IMR-90 (cell line): ENCODE measurements at places on chromosomes 1 and 21. TPM values are rescaled to one million over a fixed set of nuclear protein-coding genes. Genes with fewer than 3 reads are reported as not detected.

Gene TLCD4
- polyA plus RNA-seq = 0.16 and 0.22 TPM in 2 replicates

Gene GJB4
- polyA plus RNA-seq = not detected in 2 replicates

Gene TSSK3
- 0.24 and 0.96 TPM in 2 replicates for polyA plus RNA-seq

Gene TEKT2
- 0.14 TPM in 1 of 2 replicates, not detected in the other for polyA plus RNA-seq

Gene TMEM51
- polyA plus RNA-seq = 10.2 and 11.6 TPM in 2 replicates

Gene KRTAP10-4
- not detected in 2 replicates for polyA plus RNA-seq

GRCh38 chr1:37041483-37041882 is 7.2 kb upstream of the GRIK3 start:
- no peak for DNase-seq

- no peak for DNase-seq
Measured at GRCh38 chr1:99640672-99641071, 5.2 kb upstream of the PALMD start.

DNA sequence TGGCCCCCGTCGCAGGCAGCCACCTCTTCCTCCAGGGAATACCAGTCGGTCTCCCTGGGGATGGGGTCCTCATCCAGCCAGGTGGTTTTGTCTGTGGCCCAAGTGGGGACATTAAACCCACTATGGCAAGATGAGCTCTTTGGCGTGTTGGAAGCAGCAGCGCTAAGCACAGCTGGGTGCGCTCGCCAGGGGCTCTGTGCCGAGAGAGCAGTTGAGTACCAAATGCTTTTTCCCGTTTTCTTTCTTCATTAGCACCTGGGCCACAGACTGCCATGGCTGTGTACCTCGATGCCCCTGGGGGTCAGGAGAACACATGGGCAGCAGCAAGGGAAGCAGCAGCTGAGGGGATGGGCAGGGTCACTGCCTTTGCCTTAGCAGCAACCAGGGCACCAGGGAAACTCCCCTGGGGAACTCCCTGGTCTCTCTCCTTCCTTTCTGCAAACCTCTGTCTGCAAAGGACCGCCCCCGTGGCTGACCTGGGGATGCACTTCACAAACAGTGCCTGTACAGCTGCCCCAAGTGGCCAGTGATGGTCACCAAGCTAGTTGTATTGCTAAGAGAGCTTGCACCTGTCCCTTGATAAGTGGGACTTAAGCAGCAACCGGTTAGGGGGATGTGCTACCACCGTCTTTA is 31.1 kb downstream of the EDARADD start:
- no peak for DNase-seq

- DNase-seq = no peak
Measured at GRCh38 chr1:116795482-116795829, 41.2 kb downstream of the CD2 start.

GRCh38 chr1:67530071-67530470 is 99.9 kb upstream of the SERBP1 start:
- no peak for DNase-seq

GRCh38 chr1:29237852-29238619 is 1.7 kb downstream of the PTPRU start:
- no peak for DNase-seq

- peak; percentile 96 for DNase-seq
Measured at GRCh38 chr1:21149855-21150432, 26.8 kb downstream of the EIF4G3 start.

DNA sequence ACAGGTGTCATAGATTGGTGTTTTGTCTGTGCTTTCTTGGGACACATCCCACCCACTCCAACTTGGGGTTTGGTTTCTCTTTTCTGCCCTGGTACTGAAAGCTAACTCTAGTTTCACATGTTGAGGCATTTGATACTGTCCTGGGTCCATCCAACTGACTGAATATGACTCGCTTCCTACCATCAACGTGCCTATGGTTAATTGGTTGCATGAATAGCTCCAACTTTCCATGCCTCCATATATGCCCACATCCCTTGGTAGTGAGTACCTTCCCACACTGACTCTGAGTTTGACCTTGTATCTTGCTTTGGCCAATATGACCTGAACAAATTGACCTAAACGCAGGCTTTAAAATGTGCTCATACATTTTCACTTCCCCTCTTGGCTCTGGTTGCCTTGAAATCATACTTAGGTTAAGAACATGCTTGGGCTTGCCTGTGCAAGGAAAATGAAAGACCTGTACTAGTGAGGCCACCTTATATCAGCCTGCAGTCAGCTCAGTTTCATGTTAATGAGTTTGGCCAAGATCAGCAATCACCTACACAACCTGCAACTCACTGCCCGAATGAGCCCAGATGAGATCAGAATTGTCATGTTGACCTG is 81.0 kb upstream of the KCNK2 start:
- no peak for DNase-seq

- DNase-seq = no peak
Measured at GRCh38 chr1:99776120-99776519, 9.7 kb upstream of the FRRS1 start.

DNA sequence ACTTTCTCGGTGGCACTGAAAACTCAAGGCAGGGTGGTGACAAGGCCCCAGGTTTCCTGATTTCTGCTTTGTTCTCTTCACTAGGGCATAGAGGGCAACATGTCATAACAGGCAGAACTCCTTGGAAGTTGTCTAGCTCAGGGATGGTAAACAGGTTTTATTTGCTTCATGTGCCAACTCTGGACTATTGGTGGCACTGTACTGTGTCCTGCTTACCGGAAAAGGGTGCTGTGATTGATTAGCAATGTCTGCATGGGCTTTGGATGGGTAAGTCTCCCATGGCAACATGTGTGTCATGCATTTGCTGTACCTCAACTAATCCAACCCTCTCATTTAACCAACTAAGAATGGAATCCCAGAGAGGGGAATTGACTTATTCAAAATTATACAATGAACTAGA is 70.7 kb upstream of the USP24 start:
- no peak for DNase-seq

- DNase-seq = peak; percentile 88
Measured at GRCh38 chr1:219660666-219661463, 48.0 kb upstream of the ZC3H11B start.

GRCh38 chr1:87451229-87451920 is 122.7 kb downstream of the LMO4 start:
- peak; percentile 71 for DNase-seq

DNA sequence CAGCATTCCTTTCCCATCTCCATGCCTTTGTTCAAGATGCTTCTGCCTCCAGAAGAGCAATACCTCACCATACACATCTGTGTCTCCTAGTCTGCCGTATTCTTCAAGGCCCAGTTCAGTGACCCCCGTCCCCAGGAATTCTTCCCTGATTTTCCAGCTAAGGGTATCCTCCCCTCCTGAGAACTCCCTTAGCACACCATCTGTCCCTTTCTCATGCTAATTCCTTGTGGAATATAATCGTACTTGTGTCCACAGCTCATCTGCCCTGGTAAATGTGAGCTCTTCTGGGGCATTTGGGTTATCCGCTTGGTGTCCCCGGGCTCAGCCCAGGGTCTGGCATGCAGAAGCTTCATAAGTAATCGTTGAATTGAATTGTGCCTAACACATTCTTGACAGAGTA is 40.9 kb downstream of the BEND5 start:
- no peak for DNase-seq

- DNase-seq = no peak
Measured at GRCh38 chr1:2346691-2347408, 44.5 kb downstream of the MORN1 start.

DNA sequence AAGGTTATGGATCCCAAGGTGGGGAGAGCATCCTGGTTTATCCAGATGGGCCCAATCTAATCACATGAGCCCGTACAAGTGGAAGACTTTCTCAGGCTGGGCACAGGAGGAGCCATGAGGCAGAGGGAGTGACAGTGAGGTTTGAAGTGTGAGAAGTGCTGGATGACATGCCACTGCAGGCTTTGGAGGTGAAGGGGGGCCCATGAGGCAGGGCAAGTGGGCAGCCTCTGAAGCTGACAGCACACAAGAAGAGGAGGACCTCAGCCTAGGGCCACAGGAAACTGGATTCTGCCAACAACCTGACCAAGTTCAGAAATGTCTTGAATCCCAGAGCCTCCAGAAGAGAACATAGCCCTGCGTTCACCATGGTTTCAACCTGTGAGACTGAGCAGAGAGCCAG is 311.6 kb downstream of the DISC1 start:
- no peak for DNase-seq

- DNase-seq = peak; percentile 8
Measured at GRCh38 chr1:87501738-87502137, 173.1 kb downstream of the LMO4 start.

- peak; percentile 12 for DNase-seq
Measured at GRCh38 chr21:45839274-45839673, 142.3 kb upstream of the COL6A1 start.

GRCh38 chr21:8989721-8990325 is 1531.6 kb upstream of the TPTE start:
- no peak for DNase-seq

DNA sequence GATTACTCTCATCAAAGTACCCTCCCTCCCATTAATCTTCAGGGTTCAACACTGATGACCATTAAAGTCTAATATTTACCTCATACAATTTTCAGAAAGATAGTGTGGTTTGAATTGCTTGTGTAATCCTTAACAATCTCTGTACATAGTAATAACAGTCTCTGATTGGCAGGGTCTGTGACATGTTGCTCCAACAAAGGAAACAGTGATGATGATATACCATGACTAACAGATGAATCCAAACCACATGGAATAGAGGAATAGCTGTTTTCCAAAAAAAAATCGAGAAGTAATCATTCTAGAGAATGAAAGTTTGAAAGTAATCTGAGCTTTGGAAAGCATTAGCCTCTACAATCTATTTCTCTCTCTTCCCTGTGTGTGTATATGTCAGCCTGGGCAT is 610.1 kb upstream of the NEGR1 start:
- no peak for DNase-seq

GRCh38 chr1:230622151-230622550 is 20.1 kb upstream of the COG2 start:
- DNase-seq = no peak

DNA sequence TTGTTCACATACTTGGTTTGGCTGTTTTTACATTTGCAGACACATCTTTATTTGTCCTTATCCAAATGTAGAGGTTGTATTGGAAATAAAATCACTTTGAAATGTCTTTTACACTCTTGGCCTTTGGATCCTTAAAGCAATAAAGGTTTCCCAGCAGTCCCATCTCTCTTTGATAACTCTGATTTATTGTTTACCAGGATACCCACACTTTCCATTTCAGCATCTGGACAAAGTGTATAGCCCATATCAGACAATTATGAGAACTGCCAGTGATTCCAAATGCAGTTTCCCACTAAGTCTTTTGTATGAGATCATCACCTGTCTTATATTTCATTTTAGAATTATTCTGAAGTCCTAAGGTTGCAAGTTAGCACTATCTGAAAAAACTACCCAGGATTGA is 114.7 kb downstream of the NEK7 start:
- DNase-seq = no peak
